ENCODE measurements at places on chromosomes 13 and 19. TPM values are rescaled to one million over a fixed set of nuclear protein-coding genes. Genes with fewer than 3 reads are reported as not detected.

DNA sequence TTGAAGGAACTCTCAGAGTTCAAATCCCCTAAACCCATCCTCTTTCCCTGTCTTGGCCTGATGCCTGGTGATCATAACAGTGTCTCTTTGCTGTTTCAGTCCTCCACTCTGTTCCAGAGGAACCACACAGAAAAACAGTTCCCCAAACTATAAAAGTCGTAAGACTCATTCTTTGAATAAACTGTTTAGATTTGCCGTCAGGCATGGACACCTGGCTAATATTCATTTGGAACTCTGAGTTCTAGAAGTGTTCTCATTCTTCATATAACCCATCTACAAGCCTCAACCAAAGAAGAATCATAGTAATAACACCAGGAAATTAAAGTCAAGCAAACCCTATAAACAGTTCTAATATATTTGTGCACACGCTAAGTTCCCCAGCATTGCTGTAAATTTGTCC, 37.7 kb upstream of the ABCC4 start:
- DNase-seq: no peak

GRCh38 chr13:41058295-41059070, 2.8 kb upstream of the WBP4 start:
- DNase-seq: no peak

DNA sequence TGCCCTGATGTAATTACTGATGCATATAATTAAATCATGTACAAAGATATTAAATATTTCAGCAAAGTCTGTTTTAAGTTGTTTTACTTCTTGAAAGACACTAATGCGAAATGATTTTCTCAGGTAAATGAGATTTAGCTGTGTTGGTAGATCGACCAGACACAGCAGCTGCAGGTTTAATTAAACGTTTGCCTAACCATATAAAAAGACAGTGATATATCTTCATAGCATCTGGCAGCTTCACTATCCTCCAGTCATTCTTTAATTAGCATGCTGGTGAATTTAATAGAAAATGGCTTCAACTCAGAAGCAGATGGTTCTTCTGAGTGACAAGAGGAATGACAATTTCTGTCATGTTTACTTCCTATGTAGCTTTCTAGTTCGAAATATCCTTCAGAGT, 69.3 kb downstream of the NHLRC3 start:
- DNase-seq: no peak

DNA sequence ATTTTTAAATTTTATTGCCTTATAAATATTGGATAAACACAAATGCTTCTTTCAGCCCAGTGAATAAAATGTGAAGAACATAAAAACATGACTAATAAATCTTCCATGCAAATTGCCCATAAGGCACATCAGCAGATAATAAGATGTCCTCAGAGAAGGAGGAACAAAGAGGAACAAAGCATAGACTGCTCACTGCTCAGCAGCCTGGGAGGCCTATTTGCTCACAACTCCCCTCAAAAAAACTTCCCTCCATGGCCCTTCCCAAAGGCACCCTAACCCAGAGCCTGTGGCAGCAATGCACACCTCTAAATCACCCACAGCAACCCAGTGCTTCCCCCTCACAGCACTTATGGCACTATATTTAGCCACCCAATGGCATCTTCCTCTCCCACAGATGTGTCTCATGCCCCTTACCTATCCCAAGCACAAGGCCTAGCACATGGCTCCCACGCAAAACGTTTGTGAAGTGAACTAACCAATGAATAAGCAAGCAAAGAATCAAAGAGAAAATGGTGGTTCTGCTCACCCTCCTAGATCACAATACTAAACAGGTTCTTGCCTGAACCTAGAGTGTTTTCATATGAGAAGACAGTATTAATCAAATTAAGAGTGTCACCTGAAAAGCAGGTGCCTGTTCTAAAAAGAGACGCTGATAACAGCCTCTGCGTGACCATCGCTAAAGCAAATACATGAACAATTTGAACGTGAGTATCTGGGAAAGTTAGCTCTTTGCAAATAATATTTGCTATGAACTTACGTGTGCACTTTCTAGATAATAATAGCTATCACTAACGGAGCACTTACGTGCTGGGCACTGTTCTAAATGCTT, 96.9 kb downstream of the TBC1D4 start:
- no peak for DNase-seq

DNA sequence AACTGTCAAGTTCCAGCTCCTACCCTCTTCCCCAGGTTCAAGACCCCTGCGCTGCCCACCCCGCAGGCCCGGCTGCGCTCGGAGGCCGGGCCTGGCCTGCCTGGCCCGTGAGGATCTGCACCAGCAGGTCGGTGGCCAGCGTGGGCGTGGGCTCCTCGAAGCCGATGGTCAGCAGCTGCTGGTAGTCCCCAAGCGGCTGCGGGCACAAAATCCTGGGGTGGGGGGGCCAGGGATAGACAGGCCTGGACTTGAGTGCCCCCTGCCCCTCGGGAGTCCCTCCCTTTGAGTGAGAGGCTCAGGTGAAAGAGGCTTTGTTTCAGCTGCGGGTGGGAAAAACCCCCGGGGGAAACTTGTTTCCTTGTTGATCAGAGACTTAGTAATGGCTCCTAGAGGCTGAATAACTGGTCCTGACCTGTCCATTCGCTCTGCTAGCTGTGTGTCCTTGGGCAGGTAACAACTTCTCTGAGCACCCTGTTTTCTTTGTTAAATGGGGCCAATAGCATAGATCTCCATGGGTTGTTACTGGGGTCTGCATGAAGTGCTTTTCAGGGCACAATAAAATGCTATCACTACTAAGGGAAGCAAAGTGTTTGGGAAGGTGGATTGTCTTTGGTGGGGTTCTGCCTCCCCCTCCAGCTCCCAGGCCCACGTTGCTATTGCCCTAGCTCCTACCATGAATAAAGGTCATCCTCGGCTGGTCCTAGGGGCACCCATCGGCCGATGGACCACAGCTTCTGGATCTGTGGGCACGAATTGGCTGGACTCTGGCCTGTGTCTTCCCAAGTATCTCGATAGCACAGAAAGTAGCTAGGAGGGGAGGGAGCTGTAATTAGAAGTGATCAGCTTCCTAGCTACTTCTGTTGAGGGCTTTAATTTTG, 3.5 kb downstream of the C19orf67 start:
- DNase-seq: peak; percentile 50

The ZNF582 gene
- 1.3 TPM for polyA plus RNA-seq

- DNase-seq: no peak
These were observed 8.0 kb upstream of the SAE1 start for GRCh38 chr19:47122359-47123335.

- DNase-seq: no peak
These were observed 8.7 kb upstream of the UBAC2 start for GRCh38 chr13:99191900-99192399.

The HSD17B14 gene
- polyA plus RNA-seq: not detected

The PROZ gene
- polyA plus RNA-seq: not detected

GRCh38 chr13:76813000-76813691, 73.1 kb downstream of the KCTD12 start:
- no peak for DNase-seq

DNA sequence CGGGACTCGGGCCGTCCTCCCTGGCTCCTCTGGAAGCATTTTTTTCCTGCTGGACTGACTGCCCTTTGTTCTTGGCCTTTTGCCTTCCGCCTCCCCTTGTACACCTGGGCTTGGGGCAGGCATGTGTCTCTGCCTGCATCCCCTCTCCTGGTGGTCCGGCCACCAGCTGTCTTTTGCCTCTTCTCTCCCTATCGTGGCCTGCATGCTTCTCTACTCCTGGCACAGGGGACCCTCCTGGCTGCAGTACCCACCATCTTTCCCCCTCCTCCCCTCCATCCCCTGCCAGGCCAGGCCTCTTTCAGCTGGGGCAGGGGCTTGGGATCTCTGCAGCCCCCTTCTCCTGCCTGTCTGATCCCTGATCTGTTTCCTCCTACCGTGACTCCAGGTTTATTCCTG, 12.1 kb downstream of the WTIP start:
- DNase-seq: no peak

DNA sequence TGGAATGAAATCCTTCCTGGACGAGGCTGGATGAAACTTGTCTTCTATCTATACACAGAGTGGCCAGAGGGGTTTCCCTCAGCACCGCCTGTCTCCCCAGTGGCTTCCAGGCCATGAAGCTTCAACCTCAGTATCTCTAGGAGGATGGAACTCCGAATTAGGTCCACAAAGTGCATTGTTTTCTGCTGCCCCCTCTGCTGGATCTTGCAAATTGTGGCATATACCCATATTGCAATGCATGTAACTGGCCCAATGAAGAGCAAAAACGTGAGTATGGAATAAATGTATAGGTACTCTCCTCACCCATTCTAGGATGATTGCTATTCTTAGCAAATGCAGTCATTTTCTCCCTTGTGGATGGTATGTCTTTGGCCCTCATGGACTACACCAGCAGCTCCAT, 14.7 kb upstream of the LILRB4 start:
- DNase-seq: no peak

Measured in CD14-positive monocyte (primary cell).